CD14-positive monocyte (primary cell): ENCODE measurements at places on chromosomes 7 and 10.
A peak's percentile ranks its signal among the peaks of the same experiment; 100 is the strongest.

DNA sequence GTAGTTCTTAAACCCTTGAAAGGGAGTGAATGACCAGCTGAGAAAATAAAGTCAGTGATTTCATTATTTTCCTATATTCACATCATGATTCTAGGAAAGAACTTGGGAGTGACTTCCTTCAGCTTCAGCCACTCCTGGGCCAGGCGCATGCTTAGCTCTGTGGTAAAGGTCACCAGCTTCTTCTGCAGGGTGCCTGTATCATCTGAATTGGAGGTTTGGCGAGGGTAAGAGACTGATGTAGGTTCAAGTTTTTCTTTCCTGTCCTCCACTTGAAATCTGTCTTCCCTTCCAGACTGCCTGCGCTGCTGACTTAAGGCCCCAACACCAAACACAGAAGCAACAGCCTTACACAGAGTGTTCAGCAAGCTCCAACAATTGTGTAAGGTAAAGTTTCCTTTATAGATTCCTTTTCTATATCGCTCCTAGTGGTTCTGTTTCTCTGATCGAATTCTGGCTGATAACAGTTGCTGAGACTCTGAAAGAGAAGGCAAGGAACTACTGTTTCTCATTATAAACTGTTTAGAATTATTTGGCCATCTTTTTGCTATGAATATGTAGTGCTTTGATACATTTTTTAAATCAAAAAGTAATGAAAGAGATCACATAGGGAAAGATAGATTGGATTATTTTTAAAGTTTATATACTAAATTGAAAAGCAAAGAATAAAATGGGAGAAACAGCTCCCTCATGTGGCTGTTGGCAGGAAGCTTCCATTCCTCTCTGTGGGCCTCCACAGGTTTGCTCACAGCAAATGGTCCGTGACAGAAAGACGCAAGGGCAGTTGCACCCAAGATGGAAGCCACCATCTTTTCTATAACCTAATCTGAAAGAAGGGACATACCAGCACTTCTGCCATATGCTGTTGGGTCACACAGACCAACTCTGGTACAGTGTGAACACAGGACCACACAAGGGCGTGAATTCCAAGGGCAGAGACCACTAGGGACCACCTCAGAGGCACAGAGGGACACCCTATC lies 14.0 kb downstream of the GATAD1 start:
- no peak for DNase-seq

DNA sequence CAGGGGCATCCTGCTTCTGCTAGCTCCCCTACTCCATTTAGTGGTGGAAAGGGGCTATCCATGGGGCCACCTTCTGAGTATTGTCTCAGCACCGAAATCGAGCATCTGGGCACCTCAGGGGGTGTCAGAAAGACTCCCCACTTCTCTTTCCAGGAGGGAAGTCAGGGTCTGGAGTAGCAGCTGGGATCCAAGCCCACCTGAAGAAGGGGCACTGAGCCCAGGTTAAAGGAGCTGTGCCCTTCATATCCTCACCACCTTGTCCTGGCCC lies 2.6 kb downstream of the FLNC start:
- no peak for DNase-seq

DNA sequence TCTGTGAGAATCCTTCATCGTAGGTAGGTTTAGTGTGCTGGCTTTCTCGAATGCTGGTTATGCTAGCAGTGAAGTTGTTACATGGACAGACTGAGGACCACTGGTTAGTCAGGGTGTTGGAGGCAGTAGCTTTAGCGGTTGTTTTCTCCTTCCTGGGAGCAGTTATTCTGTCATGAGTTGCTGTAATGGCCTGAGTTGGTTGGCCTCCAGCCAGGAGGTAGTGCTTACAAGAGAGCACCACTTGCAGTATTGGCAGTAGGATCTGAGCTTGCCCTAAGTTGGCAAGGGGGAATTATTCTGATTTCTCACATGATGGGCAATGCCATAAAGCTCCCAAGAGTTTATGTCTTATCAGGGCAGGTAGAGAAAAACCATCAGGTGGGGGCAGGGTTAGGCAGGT lies 58.0 kb downstream of the IPMK start:
- no peak for DNase-seq

- DNase-seq: peak; percentile 49
Observed at GRCh38 chr10:17836942-17837341, 27.8 kb downstream of the MRC1 start.

GRCh38 chr7:120856198-120856597 lies 1.7 kb downstream of the TSPAN12 start:
- no peak for DNase-seq

DNA sequence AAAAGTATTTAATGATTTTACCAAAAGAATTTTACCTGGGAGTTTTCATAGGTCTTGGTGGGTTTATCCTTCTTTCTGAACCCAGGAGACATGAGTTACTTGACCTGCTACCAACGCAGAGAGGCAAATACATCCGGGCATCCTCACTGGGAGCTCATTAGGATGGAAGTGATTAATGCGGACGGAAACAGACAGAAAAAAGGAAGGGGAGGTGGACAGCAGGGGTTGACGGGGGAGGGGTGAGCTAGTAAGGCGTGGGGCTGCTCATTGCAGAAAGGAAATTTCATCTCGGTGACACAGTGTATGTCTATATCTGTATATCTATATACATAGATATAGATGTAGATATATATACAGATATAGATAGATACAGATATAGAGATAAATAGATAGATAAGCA lies 408.2 kb upstream of the ADARB2 start:
- no peak for DNase-seq

- DNase-seq: peak; percentile 14
Observed at GRCh38 chr7:16563281-16564022, 36.8 kb downstream of the LRRC72 start.

GRCh38 chr10:110337906-110338305 lies 33.2 kb upstream of the SMNDC1 start:
- no peak for DNase-seq

DNA sequence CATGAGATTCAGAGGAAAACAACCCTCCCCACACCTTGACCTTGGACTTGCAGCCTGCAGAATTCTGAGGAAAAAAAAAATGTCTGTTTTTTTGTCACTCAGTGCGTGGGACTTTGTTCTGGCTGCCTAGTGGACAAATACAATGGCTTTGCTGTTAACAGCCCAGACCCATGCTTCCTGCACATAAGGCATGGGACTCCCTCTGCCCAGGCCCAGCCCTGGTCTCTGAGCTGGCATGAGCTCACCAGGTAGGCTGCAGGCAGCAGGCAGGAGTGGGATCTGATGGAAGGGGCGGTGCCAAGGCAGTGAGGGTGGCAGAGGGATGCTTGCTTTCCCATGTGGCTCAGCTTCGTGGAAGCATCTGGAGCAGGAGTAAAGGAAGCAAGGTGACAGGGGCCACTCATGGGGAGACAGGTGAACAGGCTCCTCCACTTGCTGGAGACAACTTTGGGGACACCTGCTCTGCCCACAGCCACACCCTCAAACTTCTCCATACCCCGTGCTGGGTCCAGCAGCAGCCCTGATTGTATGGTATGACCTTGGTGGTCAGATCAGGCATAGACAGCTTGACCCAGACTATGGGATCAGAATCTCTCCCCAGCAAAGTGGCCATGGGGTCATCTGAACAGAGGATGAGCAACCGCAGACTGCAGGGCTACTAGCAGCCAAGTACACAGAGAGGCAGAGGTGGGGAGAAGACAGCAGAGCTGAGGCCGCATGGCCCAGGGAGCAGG lies 27.0 kb downstream of the ANXA8 start:
- no peak for DNase-seq

DNA sequence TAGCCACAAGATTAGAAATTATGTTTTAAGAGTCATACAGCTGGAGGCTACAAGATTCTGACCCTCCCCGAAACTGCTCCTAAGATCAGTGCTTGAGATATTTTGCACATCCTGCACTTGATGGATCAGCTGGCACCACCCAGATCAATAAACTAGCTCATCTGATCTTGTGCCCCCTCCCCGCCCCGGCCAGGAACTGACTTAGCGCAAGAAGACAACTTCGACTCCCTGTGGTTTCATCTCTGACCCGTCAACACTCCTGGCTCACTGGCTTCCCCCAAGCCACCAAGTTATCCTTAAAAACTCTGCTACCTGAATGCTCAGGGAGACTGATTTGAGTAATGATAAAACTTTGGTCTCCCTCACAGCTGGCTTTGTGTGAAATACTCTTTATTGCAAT lies 73.5 kb upstream of the NPSR1 start:
- no peak for DNase-seq

GRCh38 chr10:102408131-102408727 lies 10.4 kb downstream of the PSD start:
- DNase-seq: no peak

- DNase-seq: no peak
Observed at GRCh38 chr7:93461350-93461749, 113.2 kb downstream of the CALCR start.

DNA sequence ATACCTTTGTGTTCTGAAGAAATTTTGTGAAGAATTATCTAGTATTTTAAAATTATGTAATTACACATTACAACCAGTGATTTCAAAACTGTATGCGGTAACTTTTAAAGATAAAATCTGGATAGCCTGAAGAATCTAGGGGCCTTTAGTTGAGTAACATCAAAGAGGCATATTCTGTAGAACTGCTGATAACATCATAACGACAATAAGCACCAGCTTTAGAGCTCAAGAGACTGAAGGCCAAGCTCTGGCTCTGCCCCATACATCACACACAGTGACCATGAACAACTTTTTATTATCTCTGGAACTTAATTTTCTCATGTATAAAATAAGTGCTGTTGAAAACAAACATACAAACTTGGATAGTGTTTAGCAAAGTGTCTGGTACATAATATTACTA lies 121.1 kb upstream of the RHOBTB1 start:
- DNase-seq: no peak

DNA sequence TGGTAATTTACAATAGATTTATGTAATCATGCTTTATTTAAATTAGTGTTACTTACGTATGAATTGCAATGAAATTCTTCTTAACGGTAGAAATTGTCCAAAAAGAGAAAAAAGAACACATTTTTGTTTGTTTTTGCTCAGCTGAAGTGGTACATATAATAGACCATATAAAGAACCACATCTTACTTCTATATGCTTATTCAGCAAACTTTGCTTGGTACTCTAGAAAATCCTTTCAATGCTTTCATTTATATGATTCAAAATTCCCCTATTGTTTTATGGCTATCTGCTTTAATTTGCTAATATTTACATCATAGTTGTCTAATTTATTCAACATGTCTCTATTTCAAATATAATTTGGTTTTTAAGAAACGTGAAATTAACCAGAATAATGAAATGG lies 903.2 kb downstream of the ANKRD7 start:
- no peak for DNase-seq

GRCh38 chr7:43669286-43670081 lies 59.8 kb downstream of the COA1 start:
- no peak for DNase-seq

DNA sequence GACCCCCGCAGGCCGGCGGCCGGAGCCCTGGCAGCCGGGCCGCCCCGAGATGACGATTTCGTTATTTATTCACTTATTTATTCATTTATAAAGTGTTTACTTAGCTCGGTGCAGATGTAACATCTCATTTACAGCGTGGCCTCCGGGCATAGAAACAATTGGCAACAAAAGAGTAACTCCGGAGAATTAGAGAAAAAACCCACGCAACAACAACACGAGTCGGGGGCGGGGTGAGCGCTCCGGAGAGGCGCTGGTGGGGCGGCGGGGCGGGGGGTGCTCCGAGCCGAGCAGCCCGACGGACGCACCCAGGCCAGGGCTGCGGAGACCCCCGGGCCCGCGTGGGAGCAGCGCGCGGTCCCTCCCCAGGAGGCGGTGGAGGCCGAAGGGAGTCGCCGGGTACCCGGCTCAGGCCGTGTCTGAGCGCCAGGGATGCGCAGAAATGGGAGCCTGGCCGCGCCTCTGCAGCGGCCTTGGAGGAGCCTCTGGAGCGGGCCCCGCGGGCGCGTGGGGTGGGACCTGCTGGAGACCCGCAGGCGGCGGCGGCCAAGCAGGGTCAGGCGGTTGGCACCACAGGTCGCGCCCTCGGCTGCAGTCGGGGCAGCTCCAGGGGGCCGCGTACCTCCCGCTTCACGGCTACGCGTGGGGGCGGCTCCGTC lies 14.3 kb downstream of the UNCX start:
- no peak for DNase-seq

- DNase-seq: peak; percentile 88
Observed at GRCh38 chr7:12583176-12583575, 12.7 kb downstream of the SCIN start.

DNA sequence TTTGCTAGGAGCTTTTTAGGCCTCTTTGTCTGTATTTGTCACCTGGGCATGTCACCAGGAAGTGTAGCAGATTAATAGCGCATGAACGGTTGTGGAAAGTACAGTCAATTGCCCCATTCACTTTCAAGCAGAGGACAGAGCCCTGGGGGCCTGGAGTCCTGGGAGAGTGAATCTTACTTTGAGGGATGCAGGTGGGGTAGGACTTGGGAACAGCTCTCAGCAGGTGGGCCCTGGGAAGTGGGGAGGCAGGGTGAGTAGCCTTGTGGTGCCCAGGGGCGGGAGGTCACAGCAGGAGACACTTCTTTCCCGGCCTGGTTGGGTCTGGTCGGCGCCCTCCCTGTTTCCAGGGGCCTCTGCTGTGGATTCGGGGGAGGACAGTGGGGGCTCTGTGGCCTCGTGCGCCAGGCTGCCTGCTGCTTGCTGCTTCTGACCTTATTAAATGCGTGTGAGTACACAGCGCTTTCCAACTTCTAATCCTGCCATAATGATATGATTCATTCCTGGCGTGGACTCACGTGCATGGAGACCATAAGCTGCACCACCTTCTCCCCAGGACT lies 51.6 kb upstream of the AQP1 start:
- no peak for DNase-seq

GRCh38 chr7:92737706-92738105 lies 98.7 kb downstream of the CDK6 start:
- DNase-seq: no peak

DNA sequence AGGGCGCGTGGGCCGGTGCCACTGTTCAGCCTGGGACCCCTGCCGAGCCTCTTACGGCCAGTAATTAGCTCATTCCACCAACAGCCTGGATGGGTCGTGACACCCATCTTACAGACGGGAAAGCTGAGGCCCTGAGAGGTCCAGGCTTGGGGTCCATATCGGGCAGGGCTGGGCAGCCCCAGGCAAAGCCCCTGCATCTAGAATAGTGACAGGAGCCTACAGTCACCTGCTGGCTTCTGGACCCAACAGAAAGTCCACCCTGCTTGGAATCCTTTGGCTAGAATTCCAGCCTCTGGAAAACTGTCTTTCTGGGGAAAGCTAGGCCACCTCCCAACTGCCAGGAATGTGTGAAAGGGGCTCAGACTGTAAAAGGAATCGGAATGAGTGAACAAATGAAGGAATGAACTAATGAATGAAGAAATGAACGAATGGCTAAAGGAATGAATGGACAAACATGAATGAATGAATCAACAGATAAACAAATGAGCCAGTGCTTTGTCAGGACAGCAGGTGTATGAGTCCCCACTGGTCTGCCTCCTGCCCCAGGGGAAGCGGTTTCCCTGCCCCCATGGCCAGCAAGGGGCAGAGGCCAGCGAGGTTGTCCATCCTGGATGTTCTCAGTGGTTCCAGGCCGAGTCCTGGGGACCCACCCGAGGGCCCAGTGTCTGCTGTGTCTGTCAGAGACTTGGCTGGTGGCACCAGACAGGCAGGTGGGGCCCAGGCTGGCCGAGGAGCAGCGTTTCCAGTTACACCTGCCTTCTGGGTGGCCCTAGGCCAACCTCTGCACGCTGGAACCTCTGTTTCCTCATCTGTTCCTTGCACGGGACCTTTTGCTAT lies 24.1 kb upstream of the PDGFA start:
- no peak for DNase-seq
